ENCODE measurements at places on chromosomes 6 and 20. TPM values are rescaled to one million over a fixed set of nuclear protein-coding genes. Genes with fewer than 3 reads are reported as not detected.

DNA sequence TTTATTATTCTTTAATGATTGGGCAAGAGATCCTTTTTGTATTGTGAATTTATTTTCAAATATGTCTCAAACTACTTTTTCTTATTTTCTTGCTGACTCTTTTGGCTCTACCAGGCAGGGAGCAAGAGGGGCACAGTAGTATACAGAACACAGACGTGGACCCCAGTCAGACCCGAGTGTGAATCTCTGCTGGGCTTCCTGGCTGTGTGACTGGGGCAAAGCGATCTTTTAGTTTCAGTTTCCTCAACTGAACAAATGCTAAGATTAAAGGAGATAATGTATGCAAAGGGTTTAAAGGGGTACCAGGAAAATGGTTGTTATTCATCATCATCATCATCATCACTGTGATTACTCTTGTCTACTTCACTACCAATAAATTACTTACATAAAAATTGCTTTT is 317.5 kb downstream of the HIVEP2 start:
- no peaks in the 10 kb centered on the region for H3K4me1 ChIP-seq
- no peaks in the 10 kb centered on the region for H3K27me3 ChIP-seq
- no peak overlapping the region for H3K27ac ChIP-seq

- peaks cover 24% of the 10 kb centered on the region for H3K36me3 ChIP-seq
- H3K4me3 ChIP-seq: no peak overlapping the region
- DNase-seq: no peak
- H3K4me1 ChIP-seq: no peaks in the 10 kb centered on the region
- H3K27ac ChIP-seq: no peak overlapping the region
These were observed 37.3 kb downstream of the KIF3B start for GRCh38 chr20:32314768-32315167.

- DNase-seq: no peak
- H3K36me3 ChIP-seq: no peaks in the 10 kb centered on the region
- no peak overlapping the region for H3K4me3 ChIP-seq
- no peak overlapping the region for H3K27ac ChIP-seq
- no peaks in the 10 kb centered on the region for H3K27me3 ChIP-seq
These were observed 104.6 kb downstream of the TFAP2A start for GRCh38 chr6:10310330-10310653.

DNA sequence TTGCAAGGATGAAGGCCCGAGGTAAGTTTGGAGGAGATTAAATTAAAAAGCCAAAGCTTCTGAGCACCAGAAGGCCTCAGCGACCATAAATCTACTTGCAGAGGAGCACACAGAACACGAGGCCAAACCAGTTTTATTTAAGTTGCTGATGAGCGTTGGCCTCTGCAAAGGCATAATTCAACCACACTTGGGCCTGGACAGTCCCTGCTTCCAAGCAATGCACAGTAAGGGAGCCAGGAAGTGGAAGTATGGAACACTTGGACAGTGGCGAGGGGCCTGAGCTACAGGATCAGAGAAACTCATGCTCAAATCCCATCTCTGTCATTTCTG is 92.8 kb downstream of the PTPRT start:
- no peak for DNase-seq
- H3K27me3 ChIP-seq: no peaks in the 10 kb centered on the region
- no peak overlapping the region for H3K27ac ChIP-seq
- peaks cover 14% of the 10 kb centered on the region for H3K4me1 ChIP-seq
- H3K4me3 ChIP-seq: no peak overlapping the region
- no peaks in the 10 kb centered on the region for H3K36me3 ChIP-seq

- no peak overlapping the region for H3K4me3 ChIP-seq
- no peak for DNase-seq
- no peak overlapping the region for H3K27ac ChIP-seq
- no peaks in the 10 kb centered on the region for H3K36me3 ChIP-seq
- H3K4me1 ChIP-seq: peaks cover 4% of the 10 kb centered on the region
These were observed 110.5 kb upstream of the CARMIL1 start for GRCh38 chr6:25168637-25169036.

GRCh38 chr6:125153391-125154117 is at the start of gene TPD52L1:
TPD52L1 (plus strand) TSS chr6:125153773; CDS start chr6:125153952, 179 bp downstream.
- no peaks in the 10 kb centered on the region for H3K36me3 ChIP-seq
- DNase-seq: peak; percentile 87
- peak within 1 kb of the TSS; percentile 89 for H3K27ac ChIP-seq
- H3K4me3 ChIP-seq: peak within 1 kb of the TSS; percentile 71
- H3K27me3 ChIP-seq: no peaks in the 10 kb centered on the region

DNA sequence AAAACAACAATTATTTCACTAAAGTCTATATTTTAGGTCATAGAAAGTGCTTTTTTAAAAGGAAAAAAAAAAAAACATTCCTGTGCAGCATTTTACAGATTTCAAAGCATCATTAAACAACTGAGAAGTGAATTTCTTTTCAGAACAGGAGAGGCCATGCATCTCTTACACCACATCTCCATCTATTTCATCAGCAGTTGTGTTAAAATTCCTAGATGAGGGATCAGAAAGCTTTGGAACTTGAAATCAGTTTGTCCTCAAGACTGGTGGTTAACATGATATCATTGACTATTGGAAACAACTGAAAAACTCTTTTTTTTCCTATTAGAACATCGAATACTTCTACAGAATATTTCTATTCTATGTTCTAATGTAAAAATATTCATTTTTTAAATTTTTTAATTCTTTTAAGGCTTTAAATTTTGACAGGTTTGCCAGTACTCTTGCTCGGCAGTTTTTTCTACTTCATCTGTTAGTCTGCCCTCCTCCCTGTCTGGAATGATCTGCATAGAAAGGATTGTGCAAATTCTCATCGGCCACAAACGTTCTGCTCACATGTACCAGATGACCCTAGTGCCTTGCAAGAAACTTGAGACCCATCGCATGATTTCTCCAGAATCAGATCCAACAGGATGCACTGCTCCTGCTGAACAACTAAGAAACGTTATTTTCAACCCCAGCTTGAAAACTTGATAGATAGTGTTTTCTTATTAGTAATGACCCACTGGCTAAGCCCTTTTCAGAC is 411.0 kb upstream of the AGPAT4 start:
- no peaks in the 10 kb centered on the region for H3K27me3 ChIP-seq
- no peaks in the 10 kb centered on the region for H3K4me1 ChIP-seq
- H3K27ac ChIP-seq: no peak overlapping the region

- no peaks in the 10 kb centered on the region for H3K4me1 ChIP-seq
- DNase-seq: no peak
- no peak overlapping the region for H3K4me3 ChIP-seq
- no peaks in the 10 kb centered on the region for H3K36me3 ChIP-seq
These were observed 217.6 kb upstream of the HDDC2 start for GRCh38 chr6:125519367-125519766.

GRCh38 chr6:123462152-123462551 is 174.6 kb downstream of the TRDN start:
- H3K27ac ChIP-seq: no peak overlapping the region
- H3K36me3 ChIP-seq: no peaks in the 10 kb centered on the region
- no peaks in the 10 kb centered on the region for H3K27me3 ChIP-seq

GRCh38 chr6:33995309-33996119 is 150.4 kb downstream of the GRM4 start:
- no peaks in the 10 kb centered on the region for H3K4me1 ChIP-seq
- H3K4me3 ChIP-seq: no peak overlapping the region
- no peak overlapping the region for H3K27ac ChIP-seq
- no peaks in the 10 kb centered on the region for H3K36me3 ChIP-seq
- H3K27me3 ChIP-seq: no peaks in the 10 kb centered on the region

DNA sequence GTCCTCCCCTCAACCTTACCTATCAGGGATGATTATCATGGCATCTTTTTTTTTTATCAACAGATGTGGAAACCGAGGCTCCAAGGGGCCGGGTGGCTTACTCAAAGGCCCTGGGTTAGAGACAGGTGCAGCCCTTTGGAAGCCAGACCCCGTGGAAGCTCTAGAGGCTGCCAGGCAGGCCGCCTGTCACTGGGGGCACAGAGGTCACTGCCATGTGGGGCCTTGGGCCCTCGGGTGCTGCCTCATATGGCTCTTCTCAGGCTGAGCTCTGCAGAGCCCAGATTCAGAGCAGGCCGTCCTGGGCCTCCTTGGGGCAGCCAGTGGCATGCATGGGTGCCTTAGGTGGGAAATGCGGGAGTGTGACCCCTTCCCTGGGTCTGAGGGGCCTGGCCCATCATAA is 136.3 kb downstream of the PHACTR3 start:
- H3K27me3 ChIP-seq: no peaks in the 10 kb centered on the region
- H3K27ac ChIP-seq: no peak overlapping the region
- DNase-seq: no peak

DNA sequence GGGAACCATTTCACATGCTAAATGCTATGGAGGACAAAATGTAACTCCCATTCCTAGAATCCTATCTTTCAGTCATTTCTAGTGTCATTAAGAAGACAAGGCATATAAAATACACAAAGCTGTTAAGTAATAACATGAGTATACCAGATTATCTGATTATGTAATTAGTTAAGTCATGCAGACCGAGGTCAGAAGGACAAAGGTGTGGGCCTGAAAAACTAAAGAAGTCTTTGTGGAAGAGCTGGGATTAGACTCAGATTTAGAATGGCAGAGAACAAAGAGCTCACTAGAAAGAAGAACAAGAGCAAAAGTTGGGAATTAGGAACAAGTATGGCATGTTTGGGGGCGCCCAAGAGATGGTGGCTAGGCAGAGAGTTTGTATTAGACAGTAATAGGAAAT is 37.0 kb downstream of the EFHC1 start:
- no peaks in the 10 kb centered on the region for H3K27me3 ChIP-seq
- H3K4me1 ChIP-seq: no peaks in the 10 kb centered on the region
- no peak for DNase-seq
- H3K27ac ChIP-seq: no peak overlapping the region

- peak overlapping the region; percentile 67 for H3K27ac ChIP-seq
- H3K36me3 ChIP-seq: no peaks in the 10 kb centered on the region
- DNase-seq: no peak
- no peaks in the 10 kb centered on the region for H3K27me3 ChIP-seq
- H3K4me1 ChIP-seq: peaks cover 92% of the 10 kb centered on the region
- no peak overlapping the region for H3K4me3 ChIP-seq
These were observed 59.3 kb upstream of the MYL9 start for GRCh38 chr20:36482044-36482473.

DNA sequence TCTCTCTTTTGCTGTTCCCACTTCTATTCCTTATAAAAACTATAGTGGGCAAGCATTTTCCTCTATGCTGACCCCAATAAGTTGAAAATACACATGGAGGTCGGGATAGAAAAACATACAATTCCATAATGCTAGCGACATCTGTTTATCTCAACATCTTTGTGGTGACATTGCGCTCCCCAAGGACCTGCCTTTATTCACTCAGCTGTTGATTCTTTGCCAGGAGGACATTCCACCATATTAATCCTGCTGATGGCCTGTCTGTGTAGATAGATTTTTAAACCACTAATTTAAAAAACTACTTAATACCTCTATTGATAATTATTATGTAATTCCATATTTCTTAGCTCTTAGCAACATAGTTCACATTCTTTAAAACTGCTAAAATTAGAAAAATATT is 555.3 kb upstream of the MAP3K7 start:
- DNase-seq: no peak
- no peaks in the 10 kb centered on the region for H3K27me3 ChIP-seq
- no peak overlapping the region for H3K27ac ChIP-seq

DNA sequence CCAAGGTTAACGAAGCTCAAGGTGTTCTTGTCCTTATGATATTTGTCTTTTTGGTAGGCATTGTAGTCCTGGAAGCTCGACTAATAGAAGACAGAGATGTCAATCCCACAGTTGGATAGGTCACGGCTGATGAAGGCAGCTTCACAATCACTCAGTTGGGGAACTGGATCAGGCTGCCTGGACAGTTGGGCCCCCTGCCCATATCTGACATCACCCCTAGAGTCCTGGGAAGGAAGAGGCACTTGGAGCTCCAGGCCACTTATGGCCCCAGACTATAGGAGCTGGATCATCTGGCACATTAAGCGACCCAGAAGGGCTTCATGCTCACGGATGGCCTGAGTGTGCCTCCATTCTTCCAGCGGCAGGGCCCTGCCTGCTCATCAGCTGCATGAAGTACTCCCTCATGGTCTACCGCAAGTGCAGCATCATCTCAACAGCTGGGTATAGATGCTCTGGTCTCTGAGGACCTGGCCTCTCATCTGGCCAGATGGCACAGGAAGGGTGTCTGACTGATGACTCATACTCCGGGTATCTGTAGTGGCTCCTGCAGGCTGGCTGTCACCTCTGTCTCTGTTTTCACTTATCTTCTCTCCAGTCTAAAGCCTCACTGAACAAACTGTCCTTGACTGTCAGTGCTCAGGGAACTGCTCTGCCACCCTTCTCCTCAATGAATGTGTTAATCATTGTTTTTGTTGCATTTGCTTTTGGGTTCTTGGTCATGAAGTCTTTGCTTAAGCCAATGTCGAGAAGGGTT is 29.2 kb upstream of the SSR1 start:
- no peak for DNase-seq
- no peak overlapping the region for H3K4me3 ChIP-seq
- H3K27me3 ChIP-seq: no peaks in the 10 kb centered on the region
- H3K4me1 ChIP-seq: no peaks in the 10 kb centered on the region
- H3K36me3 ChIP-seq: no peaks in the 10 kb centered on the region

- H3K4me1 ChIP-seq: no peaks in the 10 kb centered on the region
- H3K4me3 ChIP-seq: no peak overlapping the region
- no peak overlapping the region for H3K27ac ChIP-seq
- DNase-seq: no peak
- no peaks in the 10 kb centered on the region for H3K27me3 ChIP-seq
These were observed 67.5 kb downstream of the TRPC4AP start for GRCh38 chr20:35025116-35025515.

DNA sequence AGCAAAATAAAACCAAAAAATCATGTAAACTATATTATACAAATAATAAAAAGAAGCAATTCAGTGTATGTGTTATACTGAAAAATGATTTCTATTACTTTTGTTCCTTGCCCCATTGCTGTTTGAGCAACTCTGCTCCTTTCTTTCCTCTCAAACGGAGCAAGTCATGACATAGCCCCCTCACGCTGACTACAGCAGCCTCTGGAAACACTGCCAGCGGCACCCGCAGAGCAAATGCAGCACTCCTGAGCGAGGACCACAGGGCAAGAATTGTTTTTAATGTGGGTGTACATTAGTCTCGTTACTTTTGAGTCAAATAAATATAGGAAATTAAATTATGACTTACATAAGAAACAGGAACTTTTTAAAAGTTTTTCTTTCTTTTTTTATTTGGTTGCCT is 350.1 kb upstream of the HSF2 start:
- no peak for DNase-seq
- no peak overlapping the region for H3K4me3 ChIP-seq
- H3K4me1 ChIP-seq: peaks cover 5% of the 10 kb centered on the region
- peak overlapping the region; percentile 62 for H3K27ac ChIP-seq
- H3K36me3 ChIP-seq: no peaks in the 10 kb centered on the region
- no peaks in the 10 kb centered on the region for H3K27me3 ChIP-seq

Gene OR11A1
- total RNA-seq: not detected

Gene ID4
- 9.1 TPM for total RNA-seq

Gene CBLN4
- total RNA-seq: not detected

Gene SLC17A2
- not detected for total RNA-seq

Gene NOTCH4
- 5.4 TPM for total RNA-seq

Gene NKAPL
- 4.8 TPM for total RNA-seq

Gene LY86
- total RNA-seq: 2.7 TPM

Gene AGER
- total RNA-seq: 2.8 TPM

Gene TGM3
- total RNA-seq: not detected

Gene CFAP206
- total RNA-seq: 0.33 TPM

Measured in sigmoid colon (tissue), 7 donors.